ENCODE measurements at places on chromosomes 16 and 17. TPM values are rescaled to one million over a fixed set of nuclear protein-coding genes. Genes with fewer than 3 reads are reported as not detected.

The IQCK gene
- total RNA-seq, result 16.0 TPM

The MT1H gene
- total RNA-seq, result not detected

The C17orf107 gene
- 1.3 TPM for total RNA-seq

The KRTAP17-1 gene
- not detected for total RNA-seq

The CD300H gene
- total RNA-seq, result not detected

The HBZ gene
- total RNA-seq, result not detected

The METTL26 gene
- total RNA-seq, result 90.8 TPM

The PRSS33 gene
- total RNA-seq, result not detected
